ENCODE measurements at places on chromosomes 2 and 18. TPM values are rescaled to one million over a fixed set of nuclear protein-coding genes. Genes with fewer than 3 reads are reported as not detected.

The PAIP2B gene
- total RNA-seq = 32.9 TPM

The IHH gene
- total RNA-seq = 1.0 TPM

The FZD7 gene
- 0.66 TPM for total RNA-seq

The TMEM17 gene
- 2.3 TPM for total RNA-seq

The UGT1A5 gene
- not detected for total RNA-seq

The FAM110C gene
- 16.6 TPM for total RNA-seq

The LIMS4 gene
- 8.3 TPM for total RNA-seq

The MYO7B gene
- total RNA-seq = 1.8 TPM

DNA sequence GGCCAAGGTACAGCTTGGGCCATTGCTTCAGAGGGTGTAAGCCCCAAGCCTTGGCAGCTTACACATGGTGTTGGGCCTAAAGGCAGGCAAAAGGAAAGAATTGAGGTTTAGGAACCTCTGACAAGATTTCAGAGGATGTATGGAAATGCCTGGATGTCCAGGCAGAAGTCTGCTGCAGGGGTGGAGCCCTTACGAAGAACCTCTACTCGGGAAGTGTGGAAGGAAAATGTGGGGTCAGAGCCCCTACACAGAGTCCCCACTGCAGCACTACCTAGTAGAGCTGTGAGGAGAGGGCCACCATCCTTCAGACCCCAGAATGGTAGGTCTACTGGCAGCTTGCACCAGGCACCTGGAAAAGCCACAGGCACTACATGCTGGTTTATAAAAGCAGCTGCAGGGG is 124.2 kb downstream of the RPIA start:
- no peak for DNase-seq

- no peak for DNase-seq
Measured at GRCh38 chr2:98482362-98482761, 37.7 kb downstream of the INPP4A start.

DNA sequence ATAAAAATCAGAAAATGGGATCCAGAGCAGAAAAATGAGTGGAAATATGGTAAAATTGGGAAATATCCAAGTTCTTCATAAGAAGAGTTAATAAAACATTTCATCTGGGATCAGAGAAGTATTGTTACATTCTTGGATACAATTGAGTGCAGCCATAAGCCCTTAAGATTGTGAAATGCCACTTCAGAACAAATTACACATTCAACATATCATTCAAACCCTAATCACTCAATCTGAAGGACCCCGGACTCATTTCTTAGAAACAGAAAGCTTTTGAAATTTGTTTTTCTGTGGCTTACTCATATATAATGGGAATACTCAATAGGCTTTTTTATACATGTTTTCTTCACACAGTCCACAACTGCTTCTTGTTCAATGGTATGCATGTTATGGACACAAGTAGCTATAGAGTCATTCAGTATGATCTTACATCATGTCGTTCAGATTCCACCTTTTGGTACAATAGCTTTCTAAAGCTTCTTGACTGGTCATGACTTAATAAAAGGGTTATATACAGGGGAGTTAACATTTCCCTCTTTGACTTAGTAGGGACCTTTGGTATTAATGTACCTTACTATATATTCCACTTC is 39.9 kb downstream of the SCN7A start:
- no peak for DNase-seq

DNA sequence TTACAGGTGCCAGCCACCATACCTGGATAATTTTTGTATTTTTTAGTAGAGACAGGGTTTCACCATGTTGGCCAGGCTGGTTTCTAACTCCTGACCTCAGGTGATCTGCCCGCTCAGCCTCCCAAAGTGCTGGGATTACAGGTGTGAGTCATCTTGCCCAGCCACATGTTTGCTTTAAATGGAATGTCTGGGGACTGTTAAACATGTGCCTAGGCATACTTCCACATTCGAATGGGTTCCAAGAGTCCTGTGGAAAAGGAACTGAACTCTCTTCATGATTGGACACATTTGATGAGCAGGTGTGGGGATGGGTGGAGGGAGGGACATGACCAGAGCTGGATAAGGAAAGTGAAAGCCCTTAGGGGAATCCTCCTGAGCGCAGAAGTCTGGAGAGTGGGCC is 58.4 kb upstream of the GREB1L start:
- DNase-seq = no peak

DNA sequence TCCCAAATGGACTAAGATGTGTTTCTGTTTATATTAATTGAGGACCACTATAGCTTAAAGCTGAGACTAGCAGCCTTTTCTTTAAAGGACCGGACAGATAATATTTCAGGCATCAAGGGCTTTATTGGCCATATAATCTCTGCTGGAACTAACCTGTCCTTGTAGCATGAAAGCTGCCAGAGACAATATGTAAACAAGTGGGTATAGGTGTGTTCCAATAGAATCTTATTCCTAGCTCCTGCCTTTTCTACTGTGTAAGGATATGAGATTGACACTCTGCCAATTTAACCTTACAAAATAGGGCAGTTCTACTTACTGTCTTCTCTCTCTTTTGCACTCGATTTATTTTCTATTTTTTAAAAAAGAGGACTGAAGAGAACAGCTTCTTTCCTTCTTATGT is 74.0 kb downstream of the RHBDD1 start:
- DNase-seq = no peak

DNA sequence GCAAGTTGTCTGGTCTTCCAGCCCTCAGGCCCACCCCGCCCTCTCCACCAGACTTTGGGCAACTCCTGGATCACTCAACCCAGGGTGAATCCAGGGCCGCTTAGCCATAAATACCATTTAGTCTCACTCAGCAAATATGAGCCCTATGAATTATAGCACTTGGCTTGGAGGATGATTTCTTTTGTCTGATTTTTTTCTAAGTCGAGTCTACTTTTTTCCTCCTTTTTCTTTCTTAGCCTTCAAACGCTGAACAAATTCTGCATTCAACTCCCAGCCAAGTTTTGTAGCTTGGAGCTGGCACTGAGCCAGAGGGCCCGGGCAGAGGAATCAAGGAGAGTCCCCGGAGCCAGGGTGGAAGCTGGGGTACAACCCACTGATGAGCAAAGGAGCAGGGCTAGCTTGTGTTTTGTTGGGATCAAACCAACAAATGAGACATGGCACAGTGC is 48.7 kb downstream of the SERTAD2 start:
- peak; percentile 47 for DNase-seq

GRCh38 chr2:15116830-15117229 is 444.3 kb downstream of the NBAS start:
- DNase-seq = no peak

GRCh38 chr2:112606547-112606946 is 22.1 kb downstream of the CHCHD5 start:
- no peak for DNase-seq

DNA sequence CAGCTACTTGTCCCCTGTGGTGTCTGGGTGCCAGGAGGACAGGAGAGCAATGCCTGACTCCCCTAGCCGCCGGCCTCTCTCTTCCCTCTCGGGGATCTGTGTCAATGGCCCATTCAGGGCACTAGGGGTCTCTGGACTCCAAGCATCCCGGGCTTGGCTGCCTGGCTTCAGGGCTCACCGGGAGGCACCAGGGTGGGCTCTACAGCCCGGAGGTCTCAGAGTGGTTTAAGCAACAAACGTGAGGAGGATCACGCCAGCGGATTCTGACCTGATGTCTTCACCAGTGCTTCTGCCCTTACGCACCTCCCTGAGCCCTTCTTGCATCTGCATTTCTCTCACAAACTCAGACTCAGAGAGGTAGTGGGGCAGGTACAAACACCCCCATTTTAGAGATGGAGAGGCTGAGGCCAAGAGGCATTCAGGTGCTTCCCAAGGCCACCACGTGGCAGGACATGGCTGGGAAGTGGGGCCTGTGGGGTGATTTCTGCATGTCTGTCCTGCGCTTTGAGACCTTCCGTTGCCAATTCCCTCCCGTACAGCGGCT is 243.0 kb downstream of the CELF4 start:
- DNase-seq = peak; percentile 30

DNA sequence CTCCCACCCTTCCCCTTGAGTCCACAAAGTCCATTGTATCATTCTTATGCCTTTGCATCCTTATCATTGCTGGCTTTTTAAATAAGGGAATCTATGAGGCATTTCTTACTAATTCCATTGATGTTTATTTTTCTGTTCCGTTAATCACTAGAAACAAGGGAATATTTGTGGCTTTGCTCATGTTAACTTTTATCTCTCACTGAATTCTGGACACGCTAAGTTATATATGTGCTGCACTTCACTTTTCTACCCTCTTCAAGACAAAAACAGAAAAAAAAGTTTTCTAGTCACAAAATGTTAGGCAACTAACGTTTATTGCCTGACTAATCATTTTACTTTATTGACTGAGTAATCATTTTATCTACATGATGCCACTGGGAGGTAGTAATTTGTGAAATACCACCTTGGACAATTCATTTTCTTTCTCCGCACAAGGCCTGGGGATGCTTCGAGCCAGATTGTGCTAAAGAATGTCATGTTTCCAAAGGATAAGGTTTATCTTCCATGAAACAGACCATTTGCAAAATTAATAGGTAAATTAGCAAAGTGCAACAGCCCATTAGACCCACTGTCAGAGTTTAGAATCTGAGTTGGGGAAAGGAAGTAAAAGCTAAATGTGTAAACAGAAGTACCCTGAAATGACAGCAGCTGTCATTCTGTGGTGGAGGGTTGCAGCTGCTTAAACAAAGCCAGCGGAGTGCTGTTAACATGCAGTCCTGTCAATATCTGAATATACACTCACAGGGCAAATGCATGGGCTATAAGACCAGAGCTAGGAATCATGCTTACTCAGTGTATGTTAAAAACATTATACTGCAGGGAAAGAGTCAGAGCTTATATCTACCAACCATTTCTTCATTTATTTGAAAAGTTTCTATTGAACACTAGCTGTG is 658.7 kb downstream of the CNTNAP5 start:
- DNase-seq = no peak

DNA sequence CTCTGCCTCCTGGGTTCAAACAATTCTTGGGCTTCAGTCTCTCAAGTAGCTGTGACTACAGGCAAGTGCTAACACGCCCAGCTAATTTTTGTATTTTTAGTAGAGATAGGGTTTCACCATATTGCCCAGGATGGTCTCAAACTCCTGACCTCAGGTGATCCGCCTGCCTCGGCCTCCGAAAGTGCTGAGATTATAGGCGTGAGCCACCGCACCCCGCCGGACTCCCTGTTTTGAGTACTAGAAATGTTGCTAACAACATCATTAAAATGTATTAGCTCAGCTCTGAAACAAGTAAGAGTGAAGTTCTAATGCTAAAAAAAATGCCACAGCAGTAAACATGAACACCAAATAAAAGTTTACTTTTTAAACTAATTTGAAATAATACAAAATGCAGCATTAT is 937.7 kb downstream of the CPS1 start:
- DNase-seq = no peak

DNA sequence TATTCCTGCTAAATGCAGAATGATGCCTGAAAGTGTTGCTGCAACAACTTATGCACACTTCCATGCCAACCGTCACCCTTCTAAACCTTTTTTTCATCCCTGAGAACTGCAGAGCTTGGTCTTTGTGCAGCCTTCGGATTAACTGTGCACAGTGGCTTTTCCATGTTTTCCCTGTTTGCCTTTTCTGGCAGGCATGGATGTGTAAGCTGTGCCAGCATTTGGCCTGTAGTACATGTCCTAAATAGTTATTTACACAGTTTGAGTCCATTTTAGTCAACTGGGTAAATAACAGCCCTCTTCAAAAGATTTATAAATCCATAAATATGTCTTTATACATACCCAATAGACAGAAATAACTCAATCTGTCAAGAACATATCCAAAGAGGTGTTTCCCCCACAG is 31.5 kb downstream of the MEIS1 start:
- no peak for DNase-seq

DNA sequence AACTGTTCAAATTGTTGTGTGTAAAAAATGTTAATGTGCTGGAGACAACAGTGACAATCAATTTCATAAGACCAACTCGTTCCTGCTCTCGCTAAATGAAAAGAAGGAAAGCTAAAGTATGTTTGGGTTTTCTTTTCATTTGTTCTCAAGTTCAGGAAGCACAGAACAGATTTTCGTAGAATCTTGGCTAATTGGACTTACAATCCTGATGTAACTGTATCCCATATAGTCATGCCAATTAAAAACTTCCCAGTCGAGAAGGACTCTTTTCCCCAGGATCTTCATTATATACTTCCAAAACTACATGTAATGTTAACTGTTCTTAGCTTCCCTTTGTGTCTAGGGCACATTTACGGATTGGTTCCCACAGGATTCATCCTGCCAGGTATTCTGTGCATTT is 135.4 kb upstream of the ITGB6 start:
- no peak for DNase-seq

GRCh38 chr2:223727562-223727961 is 109.8 kb downstream of the AP1S3 start:
- peak; percentile 36 for DNase-seq

GRCh38 chr18:44731530-44732237 is 51.0 kb downstream of the SETBP1 start:
- no peak for DNase-seq

- DNase-seq = no peak
Measured at GRCh38 chr2:126913881-126914615, 15.4 kb downstream of the TEX51 start.

GRCh38 chr2:217685255-217685605 is 317.6 kb downstream of the TNS1 start:
- no peak for DNase-seq

GRCh38 chr2:9274701-9275343 is 68.2 kb downstream of the ASAP2 start:
- no peak for DNase-seq

- DNase-seq = no peak
Measured at GRCh38 chr2:198315791-198316630, 511.6 kb downstream of the PLCL1 start.
